ENCODE measurements at places on chromosomes 5 and 9.
A peak's percentile ranks its signal among the peaks of the same experiment; 100 is the strongest.

- DNase-seq = no peak
Measured at GRCh38 chr5:137316346-137316736, 182.8 kb downstream of the SPOCK1 start.

DNA sequence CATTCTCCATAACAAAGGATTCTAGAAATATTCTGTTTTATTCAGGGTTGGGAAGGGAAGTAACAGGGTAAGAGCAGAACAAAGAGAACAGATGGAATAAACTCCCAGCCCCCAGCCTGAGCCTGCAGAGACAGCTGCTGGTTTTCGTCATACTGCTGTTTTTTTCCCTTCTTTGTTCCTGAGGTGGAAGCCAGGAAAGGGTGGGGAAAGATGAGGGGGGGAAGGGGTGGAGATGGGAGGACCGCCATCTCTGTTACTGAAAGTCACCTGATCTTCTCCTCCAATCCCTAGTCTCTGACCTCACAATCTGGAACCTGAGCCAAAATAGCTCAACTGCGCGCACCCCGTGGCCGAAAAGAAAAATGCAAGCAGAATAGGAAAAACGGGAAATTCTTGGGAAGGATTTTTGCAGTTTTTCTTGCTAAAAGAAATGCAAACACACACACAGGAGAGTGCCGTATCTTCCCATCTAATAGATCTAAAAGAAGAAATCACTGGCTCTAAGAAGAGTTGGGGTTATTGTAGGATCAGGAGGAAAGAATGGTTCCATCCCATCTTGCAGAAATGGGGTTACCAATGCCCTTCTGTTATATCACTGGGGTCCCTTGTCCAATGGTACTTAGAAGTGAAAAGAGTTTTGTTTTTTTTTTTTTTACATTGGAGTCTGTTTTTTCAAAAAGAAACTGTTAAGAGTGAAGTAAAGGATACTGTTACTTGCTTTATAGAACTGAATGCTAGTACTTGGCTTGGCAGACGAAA lies 57.9 kb downstream of the DIAPH1 start:
- DNase-seq = peak; percentile 10

DNA sequence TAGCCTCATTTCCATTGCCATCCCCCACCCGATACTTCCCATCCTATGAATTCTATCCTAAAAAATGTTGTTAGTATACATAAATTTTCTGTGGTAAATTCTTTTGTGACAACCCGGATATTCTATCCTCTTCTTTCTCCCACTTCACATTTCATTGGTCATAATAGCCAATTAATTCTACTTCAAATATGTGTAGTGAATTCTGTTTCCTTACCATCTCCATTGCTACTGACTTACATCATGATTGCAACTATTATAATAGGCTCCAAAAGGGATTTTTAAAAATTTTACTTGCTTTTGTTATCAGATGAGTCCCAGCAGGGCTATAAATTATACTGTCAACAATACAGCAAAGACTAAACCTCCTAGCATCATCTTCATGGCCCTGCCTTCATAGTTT lies 1326.8 kb downstream of the PTPRD start:
- DNase-seq = no peak

DNA sequence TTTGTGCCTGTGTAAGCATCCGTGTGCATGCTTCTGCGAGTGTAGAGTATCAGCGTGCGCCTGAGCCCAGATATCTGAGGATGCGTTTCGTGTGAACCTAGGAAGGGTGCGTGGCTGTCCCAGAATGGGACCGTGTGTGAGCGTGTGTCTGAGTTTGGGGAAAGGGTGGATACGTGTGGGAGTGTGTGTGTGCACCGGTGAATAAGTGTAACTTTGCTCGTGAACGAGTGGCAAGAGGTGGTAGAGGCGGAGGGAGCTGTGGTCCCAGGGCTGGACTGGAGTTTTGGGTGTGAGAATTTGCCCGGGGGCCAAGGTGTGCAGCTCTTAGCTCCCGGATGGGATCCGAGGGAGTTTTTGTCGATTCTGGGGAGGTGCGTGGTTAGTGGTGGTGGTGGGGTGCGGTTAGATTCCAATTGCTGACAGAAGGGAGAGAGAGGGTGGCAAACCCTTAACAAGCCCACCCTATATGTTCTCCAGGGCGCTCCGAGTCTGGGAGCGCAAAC lies 686 bp upstream of the COL27A1 start:
- DNase-seq = no peak
